ENCODE measurements at places on chromosomes 5 and 9.

DNA sequence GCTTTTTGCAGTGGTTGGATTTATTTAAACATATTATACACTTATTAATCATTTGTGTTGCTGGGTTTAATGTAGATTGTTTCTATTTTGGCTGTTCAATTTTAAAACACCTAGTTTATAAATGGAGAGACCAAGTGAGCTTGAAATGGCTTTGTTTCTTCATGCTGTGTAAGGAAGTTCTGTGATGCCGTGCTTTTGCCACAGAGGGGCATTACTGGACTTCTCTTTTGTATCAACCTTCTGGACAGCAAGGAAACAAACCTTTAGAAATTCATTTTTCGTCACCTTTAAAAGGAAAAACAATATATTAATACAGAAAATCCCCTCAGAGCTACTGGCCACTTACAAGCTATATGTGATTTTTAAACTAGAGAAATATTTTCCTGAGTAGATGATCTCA, 81.9 kb downstream of the DMRTA1 start:
- no peak for DNase-seq

DNA sequence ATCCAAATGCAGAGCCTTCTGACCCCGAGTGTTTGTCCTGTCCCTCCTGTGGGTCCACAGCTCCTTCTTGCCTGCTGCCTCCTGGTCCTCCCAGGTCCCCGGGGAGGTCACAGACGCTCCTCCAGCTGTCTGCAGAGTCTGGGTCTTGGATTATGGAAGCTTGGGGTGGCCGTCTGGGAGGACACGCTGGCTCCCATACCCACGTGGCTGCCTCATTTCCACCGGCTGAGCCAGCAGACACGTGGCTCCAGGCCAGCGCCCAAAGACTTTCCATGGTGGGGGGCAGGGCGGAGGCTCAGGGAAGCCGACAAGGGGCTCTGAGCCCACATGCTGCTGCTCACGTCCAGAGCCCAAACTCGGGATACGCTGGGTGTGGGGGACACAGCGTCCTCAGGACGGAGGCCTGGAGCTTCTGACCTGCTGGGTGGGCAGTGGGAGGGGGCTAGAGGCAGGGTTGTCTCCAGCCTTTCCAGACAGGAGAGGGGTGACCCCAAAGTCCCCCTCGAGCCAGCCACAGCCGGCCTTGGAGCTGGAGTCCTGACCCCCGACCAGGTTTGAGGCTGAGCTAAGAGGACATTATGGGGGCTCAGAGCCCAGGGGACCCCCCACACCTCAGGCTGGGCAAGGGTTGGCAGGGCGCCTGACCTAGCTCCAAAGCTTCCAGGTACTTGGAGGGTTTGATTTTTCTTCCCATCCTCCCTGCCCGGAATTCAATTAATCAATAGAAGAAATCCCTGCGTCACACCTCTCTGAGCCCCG, 24.2 kb upstream of the RNU6ATAC start:
- no peak for DNase-seq

- DNase-seq, result no peak
Measured at GRCh38 chr9:71681104-71681707, 87.1 kb downstream of the CEMIP2 start.

DNA sequence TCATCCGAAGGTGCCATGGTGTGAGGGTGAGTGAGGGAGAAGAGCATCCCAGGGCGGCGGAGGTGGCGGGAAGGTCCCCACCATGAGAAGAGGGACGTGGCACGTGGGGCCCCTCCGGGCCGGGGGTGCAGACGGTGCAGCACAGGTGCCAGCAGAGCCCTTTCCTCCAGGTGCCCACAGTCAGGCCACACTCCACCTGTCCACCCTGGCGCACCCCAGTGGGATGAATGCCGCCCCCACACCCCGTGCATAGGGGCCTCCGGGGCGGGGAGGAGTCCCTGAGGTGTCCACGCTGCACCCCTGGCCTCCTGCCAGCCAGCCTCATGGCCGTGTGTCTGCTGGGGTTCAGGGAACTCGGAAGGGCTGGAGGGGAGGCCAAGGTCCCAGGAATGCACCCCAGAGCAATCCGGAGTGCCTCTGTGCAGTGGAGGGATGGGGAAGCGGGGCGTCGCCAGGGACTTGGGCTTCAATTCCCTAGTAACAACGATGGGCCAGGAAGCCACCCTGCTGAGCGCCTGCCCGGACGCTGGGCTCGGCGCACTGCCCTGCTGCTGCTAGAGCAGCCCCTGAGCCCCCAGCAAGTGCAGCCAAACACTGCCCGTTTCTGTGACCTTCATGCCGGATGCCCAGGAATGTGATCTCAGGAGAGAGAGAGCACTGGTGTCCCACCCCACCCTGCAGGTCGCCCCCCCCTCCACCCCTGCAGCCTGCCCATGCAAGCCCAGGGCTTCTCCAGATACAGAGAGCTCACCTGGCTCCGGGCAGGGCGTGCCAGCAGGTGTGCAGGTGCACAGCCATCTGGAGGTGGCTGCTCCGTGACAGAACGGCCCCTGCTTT, 8.8 kb upstream of the NACC2 start:
- no peak for DNase-seq

GRCh38 chr9:84404095-84404686, 63.6 kb upstream of the SLC28A3 start:
- DNase-seq, result peak; percentile 54

GRCh38 chr5:24904981-24905517, 260.3 kb upstream of the CDH10 start:
- no peak for DNase-seq

- DNase-seq, result peak; percentile 60
Measured at GRCh38 chr9:86202338-86202882, 57.0 kb downstream of the C9orf153 start.

- no peak for DNase-seq
Measured at GRCh38 chr9:121765021-121765950, 113.9 kb downstream of the DAB2IP start.

DNA sequence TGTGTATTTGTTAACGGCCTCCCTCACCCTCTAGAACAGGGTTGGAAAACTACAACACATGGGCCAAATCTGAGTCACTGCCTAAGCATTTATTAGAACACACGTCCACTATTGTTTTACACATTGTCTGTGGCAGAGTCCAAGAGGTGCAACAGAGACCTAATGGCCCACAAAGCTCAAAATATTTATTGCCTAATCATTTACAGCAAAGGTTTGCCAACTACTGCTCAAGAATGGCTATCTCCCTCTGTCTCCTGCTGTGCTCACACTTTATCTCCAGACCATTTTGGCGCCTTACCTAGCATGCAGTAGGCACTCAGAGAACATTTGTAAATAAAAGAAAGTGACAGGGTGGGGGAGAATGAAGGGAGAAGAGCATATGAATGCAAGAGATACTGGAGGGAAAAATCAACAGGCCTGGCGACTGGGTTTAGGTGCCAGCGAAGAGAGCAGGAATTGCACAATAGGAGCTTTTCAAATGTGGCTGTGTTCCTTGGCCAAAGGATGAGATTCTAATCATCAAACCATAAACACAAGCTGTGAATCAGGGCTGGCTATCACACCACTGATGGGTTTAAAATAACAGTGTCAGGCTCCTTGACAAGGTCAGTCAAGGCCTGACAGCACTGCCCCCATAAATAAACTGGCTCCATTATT, 80.3 kb downstream of the EPB41L4A start:
- no peak for DNase-seq

DNA sequence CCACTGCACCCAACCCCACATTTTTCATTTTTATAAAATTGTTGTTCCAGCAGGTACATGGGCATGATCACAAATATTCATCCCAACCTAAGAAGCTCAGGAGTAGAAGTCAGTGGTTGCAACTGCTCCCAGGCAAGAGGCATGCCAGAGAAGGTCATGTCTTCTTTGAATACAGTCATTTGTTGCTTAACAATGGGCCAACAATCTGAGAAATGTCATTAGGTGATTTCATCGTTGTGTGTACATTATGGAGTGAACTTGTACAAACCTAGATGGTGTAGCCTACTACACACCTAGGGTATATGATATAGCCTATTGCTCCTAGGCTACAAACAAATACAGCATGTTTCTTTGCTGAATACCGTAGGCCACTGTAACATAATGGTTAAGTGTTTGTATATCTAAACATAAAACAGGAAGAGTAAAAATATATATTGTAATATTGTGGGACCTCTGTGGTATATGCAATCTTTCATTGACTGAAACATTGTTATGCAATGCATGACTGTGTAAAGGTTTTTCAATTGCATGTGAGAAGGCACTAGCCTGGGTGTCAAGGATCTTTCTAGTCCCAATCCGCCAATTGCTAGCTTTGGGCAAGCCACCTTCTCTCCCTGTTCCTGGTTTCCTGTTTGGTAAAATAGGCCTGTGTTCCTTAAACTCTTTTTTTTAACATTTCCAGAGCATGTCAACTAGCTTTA, 27.6 kb downstream of the ATP10B start:
- DNase-seq, result no peak

GRCh38 chr9:90834828-90835595, 33.4 kb downstream of the SYK start:
- DNase-seq, result no peak

DNA sequence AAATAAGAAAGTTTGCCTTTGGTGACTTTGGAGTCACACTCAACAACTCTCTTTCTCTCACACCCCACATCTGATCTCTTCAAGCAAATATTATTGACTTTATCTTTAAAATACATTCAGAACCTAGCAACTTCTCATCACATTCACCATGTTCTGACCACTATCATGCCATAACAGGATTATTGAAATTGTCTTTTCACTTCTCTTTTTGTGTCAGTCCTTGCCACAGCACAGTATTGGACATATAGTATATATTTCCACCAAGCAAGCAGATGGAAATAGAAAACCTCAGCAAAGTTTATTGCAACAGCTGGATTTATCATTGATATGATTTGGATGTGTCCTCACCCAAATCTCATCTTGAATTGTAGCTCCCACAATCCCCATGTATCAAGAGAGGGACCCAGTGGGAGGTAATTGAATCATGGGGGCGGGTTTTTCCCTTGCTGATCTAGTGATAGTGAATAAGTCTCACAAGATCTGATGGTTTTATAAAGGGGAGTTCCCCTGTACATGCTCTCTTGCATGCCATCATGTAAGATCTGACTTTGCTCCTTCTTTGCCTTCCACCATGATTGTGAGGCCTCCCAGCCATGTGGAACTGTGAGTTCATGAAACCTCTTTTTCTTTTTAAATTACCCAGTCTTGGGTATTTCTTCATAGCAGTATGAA, 26.9 kb upstream of the ITGA1 start:
- DNase-seq, result no peak

DNA sequence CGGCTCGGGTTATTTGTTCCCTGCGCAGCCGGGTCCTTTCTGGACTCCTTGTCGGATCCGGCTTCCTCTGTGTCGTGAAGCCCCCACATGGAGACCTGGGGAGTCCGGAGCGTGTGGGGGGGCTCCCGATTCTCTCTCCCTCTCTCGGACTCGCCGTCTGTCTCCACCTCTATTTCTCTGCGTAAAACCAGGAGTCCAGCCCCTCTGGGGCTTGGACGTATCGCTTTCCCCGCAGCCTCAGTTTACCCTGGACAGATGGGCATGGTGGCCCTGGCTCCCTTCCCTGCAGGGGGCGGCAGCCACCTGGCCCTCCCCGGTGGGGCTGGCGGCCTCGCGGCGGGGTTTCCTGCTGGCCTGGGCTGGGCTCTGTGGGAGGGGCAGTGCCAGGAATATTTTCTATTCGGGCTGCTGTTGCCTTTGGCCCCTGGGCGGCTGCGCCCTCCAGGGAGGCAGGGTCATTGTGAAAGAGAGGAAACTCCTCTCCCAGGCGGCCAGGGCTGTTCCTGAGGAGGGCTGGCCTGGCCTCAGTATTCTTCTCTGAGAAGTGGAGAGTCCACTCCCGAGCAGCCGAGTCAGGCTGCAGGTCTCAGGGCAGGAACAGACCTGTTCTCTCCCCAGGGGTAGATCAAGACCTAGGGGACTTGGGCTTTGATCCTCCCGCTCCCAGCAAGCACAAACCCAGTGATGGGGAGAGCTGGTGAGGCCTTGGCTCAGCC, 665 bp downstream of the ASS1 start:
- no peak for DNase-seq

DNA sequence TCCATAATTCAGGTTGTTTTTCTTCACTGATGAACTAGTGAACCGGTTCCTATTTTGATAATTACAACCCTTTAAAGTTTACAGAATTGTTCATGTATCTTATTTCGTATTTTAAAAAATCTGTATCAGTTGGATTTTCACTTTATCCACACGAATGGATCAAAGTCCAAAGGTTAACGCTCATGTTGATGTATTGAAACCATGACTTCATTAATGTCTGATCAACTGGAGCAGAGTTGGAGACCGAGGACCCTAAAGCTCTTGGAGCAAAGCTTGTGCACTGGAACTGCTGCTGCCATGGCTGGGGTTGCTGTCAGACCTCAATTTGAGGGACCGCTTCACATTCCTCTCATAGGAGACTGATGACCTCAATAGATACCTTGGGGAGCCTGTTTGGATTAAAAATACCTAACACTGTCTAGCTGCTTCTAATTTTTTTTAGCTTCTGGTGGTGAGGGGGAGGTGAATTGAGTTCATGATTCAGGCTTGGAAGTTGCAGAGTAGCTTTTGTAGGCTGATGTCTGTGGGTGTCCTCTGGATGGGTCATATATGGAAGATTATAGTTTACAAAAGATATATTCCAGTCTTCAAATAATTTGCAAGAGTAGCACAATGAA, 45.1 kb downstream of the KIAA1958 start:
- DNase-seq, result no peak

- DNase-seq, result no peak
Measured at GRCh38 chr9:99832558-99832864, 10.8 kb downstream of the NR4A3 start.

- peak; percentile 71 for DNase-seq
Measured at GRCh38 chr9:113593682-113594281, 130.3 kb downstream of the RGS3 start.

- no peak for DNase-seq
Measured at GRCh38 chr5:125492977-125493376, 746.5 kb upstream of the ZNF608 start.

- DNase-seq, result no peak
Measured at GRCh38 chr9:100731557-100731956, 153.7 kb downstream of the CAVIN4 start.

GRCh38 chr5:141935538-141935937, 11.9 kb downstream of the DELE1 start:
- no peak for DNase-seq

- DNase-seq, result no peak
Measured at GRCh38 chr5:101943784-101944183, 352.3 kb downstream of the SLCO4C1 start.

- DNase-seq, result peak; percentile 43
Measured at GRCh38 chr9:114754581-114754980, 51.3 kb downstream of the TNFSF15 start.

DNA sequence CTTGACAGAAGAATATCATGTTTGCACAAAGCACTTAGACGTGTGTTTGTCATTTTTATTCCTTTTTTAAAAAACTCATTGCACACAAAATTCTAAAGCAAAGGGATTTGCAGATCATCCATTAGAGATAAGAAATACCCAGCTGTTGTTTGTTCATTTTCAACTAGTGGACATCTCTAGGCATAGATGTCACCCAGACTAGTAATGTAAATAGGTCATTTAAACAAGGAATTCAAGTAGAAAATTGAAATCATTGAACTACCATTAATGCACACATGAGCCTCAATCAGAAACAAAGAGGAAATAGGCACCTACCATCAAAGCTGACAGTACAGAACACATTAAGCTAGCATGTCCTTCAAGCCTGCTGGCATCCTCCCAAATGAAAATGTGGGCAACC, 107.3 kb downstream of the OR2K2 start:
- no peak for DNase-seq
